ENCODE measurements at places on chromosomes 3 and 15. TPM values are rescaled to one million over a fixed set of nuclear protein-coding genes. Genes with fewer than 3 reads are reported as not detected.

DNA sequence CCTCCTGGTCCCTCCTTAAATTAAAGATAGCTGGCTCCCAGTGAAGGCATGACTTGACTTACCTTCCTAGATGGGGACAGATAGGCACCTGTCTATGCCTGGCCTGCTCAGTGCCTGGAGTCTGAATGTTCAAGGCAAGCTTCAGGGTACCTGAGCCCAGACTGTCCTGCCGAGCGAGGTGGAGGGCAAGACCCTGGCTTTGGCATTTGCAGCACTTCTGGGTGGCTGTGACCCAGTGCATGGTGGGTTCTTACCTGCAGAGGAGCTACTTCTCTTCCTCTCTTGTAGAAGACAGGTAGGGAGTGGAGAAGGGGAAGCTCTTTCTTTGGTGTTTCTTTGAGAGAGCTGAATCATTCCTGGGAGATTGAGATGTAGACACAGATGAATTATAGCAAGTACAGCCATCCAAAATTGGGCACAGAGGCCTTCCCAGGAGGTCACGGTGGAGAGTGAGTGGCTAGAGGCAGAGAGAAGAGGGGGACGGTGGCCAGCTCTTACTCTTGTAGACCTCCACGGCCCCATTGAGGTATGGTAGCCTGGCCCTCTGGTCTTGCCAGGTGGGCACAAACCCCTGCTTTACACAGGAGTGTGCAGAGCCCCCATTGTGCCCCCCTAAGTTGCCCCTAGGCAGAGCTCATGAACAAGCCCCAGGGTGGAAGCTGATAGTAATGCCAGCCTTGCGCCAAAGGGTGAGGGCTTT is 402.5 kb upstream of the TPM1 start:
- DNase-seq, result no peak

GRCh38 chr3:63390710-63391230 is 112.7 kb downstream of the SYNPR start:
- no peak for DNase-seq

- DNase-seq, result no peak
Observed at GRCh38 chr3:15500107-15500724, 21.3 kb downstream of the COLQ start.

- no peak for DNase-seq
Observed at GRCh38 chr3:167350245-167350862, 29.7 kb downstream of the ZBBX start.

- no peak for DNase-seq
Observed at GRCh38 chr15:76711351-76711827, 193.8 kb downstream of the SCAPER start.

DNA sequence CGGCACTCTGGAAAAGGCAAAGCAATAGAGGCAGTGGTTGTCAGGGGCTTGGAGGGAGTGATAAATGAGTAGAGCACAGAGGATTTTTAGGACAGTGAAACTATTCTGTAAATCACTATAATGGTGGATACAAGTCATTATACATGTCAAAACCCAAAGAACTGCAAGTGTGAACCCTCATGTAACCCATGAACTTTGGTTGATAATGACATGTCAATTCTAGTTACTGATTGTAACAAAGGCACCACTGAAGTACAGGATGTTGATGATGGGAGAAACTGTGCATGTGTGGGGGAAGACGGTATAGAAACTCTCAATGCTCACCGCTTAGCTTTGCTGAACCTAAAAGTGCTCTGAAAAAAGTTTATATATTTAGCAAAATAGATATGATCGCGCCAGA is 36.0 kb downstream of the BTLA start:
- no peak for DNase-seq

- DNase-seq, result peak; percentile 78
Observed at GRCh38 chr15:51281368-51281967, 56.9 kb downstream of the CYP19A1 start.

GRCh38 chr3:170306015-170306414 is 51.5 kb upstream of the SKIL start:
- no peak for DNase-seq

DNA sequence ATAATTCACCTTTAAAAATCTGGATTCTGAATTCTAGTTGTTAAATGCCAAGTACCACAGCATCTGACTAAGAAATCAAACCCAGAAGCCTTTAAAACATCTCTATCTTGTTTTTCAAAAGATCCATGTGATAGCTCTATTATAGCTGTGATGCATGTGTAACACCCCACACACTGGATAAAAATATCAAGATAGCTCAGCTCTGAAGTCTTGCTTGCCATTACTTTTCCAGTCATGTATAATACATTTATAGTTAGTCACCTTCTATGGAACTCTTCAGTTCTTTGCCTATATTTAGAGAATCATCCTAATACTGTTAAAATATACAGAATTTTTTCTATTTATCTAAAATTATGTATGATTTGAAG is 11.6 kb downstream of the ARPP19 start:
- no peak for DNase-seq

DNA sequence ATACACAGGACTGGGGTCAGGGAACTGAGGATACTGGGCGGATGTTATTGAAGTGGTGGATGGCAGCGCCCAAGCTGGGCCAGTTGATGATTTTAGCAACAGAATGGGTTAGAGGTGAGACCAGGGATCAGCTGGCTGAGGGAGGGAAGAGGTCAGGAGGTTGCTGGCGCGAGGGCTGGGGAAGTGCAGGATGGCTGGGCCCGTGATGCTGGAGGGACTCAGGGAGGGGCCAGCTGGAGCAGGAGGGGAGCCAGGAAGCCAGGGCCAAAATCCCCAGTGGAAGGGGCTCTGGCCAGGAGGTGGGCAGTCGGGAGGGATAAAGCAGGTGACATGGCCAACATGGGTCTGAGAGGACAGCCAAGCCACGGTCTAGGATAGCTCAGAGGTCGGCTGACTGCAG is 178.0 kb downstream of the NSMCE3 start:
- DNase-seq, result peak; percentile 63

GRCh38 chr3:161489395-161489794 is 7.2 kb upstream of the OTOL1 start:
- no peak for DNase-seq

DNA sequence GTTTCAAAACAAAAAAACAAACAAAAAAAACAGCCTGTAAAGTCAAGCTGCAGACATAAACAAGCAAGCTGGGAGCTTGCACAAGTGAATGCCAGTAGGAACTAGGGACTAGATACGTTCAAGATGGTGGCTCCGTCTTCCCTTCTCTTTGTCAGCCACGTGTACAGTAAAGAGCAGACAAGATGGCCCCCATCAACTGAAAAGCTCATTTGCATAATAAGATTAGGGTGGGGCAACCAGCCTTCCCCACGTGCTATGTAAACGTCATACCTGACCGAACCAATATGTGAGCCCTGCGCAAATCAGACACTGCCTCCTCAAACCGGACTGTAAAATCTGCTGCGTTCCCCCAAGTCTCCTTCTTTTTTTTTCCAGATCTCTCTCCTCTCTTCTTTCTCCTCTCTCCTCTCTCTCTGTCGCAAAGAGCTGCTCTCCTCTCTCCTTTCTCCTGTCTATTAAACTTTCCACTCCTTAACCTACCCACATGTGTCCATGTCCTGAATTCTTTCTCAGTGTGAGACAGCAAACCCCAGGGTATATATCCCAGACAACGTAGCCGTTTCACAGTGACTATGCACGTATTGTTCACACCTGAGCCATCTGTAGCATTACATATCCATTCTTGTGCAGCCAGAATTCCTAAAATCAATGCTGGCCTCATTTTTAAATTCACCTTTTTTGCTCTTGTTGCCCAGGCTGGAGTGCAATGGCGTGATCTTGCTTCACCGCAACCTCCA is 31.2 kb upstream of the FXR1 start:
- DNase-seq, result no peak

GRCh38 chr3:127077068-127077467 is 94.2 kb downstream of the PLXNA1 start:
- DNase-seq, result peak; percentile 10

Gene LMAN1L
- 7.9 TPM for total RNA-seq

Gene ZNF620
- 1.5 TPM for total RNA-seq

Gene NSUN3
- total RNA-seq, result 6.8 TPM

Gene ARHGAP31
- total RNA-seq, result 35.7 TPM

All from cardiac septum (tissue), 1 donor.